Mammary epithelial cell (primary cell): ENCODE measurements at places on chromosomes 1 and 21. TPM values are rescaled to one million over a fixed set of nuclear protein-coding genes. Genes with fewer than 3 reads are reported as not detected.

Gene LENEP
- 0.82 TPM in 1 of 2 replicates, not detected in the other for total RNA-seq

Gene RAP1GAP
- 0.17 TPM for total RNA-seq

Gene CSTB
- total RNA-seq, result 10.7 TPM

Gene SLC30A2
- total RNA-seq, result under 0.01 TPM

Gene PDC
- not detected in 2 replicates for total RNA-seq

Gene CNR2
- total RNA-seq, result not detected in 2 replicates

Gene ATP1A4
- not detected in 2 replicates for total RNA-seq

Gene LCE1C
- total RNA-seq, result 9.5 and 11.1 TPM in 2 replicates

Gene SELENON
- 47.7 and 53.9 TPM in 2 replicates for total RNA-seq

Gene COL11A1
- total RNA-seq, result 0.14 TPM in 1 of 2 replicates, not detected in the other

Gene GCSAML
- total RNA-seq, result not detected

Gene TNFRSF1B
- total RNA-seq, result 0.09 TPM in 1 of 2 replicates, not detected in the other

Gene SEMA4A
- total RNA-seq, result 3.5 TPM

Gene C1orf53
- total RNA-seq, result 3.2 and 4.6 TPM in 2 replicates

Gene ADARB1
- 82.9 TPM for total RNA-seq

Gene CFHR1
- not detected in 2 replicates for total RNA-seq

Gene FCAMR
- not detected in 2 replicates for total RNA-seq

Gene SMG7
- 64.2 and 75.8 TPM in 2 replicates for total RNA-seq

Gene REN
- not detected in 2 replicates for total RNA-seq

Gene VWA1
- total RNA-seq, result 27.3 TPM

Gene UTS2
- not detected for total RNA-seq

Gene RGS8
- not detected in 2 replicates for total RNA-seq
